A375 (cell line): ENCODE measurements at places on chromosomes 5 and 9. TPM values are rescaled to one million over a fixed set of nuclear protein-coding genes. Genes with fewer than 3 reads are reported as not detected.

Gene GNA14
- total RNA-seq: not detected in 2 replicates

Gene LECT2
- not detected in 2 replicates for total RNA-seq

Gene PCDHGA10
- total RNA-seq: 4.3 and 6.0 TPM in 2 replicates

Gene KLHL3
- total RNA-seq: 2.0 and 2.8 TPM in 2 replicates

Gene PCBD2
- total RNA-seq: 6.0 and 7.4 TPM in 2 replicates

Gene ARHGEF39
- total RNA-seq: 5.9 and 6.6 TPM in 2 replicates

Gene HBEGF
- total RNA-seq: 16.0 and 21.3 TPM in 2 replicates

Gene RNF183
- not detected in 2 replicates for total RNA-seq

Gene IL17B
- total RNA-seq: not detected in 2 replicates

Gene SIGMAR1
- total RNA-seq: 151 and 169 TPM in 2 replicates

Gene TMEM215
- not detected in 2 replicates for total RNA-seq

Gene PCDHA9
- total RNA-seq: 1.8 and 2.2 TPM in 2 replicates
